AG10803 (cell line): ENCODE measurements at places on chromosomes 7 and 10.
A peak's percentile ranks its signal among the peaks of the same experiment; 100 is the strongest.

DNA sequence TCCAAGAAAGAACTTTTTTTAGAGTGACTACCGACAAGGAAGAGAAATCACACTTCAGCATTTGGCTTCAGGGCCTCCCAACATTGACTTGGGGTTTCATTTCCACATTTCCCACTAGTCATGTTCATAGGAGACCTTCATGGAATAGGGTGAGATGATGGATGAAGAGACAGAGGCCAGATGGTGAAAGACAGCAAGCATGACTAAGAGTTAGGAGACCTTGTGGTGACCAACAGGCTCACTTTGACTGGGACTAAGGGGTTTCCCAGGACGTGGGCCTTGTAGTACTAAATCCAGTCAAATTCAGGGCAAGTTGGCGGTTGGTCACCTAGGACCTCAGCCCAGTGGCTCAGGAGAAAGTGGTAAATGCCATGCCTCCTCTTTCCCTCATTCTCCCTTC is 3.0 kb upstream of the GIMAP5 start:
- no peak for DNase-seq

- DNase-seq: no peak
Observed at GRCh38 chr10:121032460-121032859, 181.3 kb downstream of the WDR11 start.

DNA sequence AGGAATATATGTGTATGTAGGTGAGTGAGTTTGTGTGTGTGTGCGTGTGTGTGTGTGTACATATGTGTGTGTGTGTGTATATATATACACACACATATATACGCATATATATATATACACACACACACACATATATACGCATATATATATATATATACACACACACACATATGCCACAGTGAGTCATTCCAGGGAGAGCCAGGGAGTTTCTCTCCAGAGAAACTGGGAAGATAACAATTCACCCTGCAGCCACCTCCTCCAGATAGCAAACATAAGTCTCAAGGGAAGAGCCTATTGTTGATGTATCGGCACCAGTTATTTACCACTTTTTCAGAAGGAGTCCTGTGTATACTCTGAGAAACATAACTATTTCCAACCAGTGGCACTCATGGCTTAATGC is 102.3 kb upstream of the STK17A start:
- no peak for DNase-seq

DNA sequence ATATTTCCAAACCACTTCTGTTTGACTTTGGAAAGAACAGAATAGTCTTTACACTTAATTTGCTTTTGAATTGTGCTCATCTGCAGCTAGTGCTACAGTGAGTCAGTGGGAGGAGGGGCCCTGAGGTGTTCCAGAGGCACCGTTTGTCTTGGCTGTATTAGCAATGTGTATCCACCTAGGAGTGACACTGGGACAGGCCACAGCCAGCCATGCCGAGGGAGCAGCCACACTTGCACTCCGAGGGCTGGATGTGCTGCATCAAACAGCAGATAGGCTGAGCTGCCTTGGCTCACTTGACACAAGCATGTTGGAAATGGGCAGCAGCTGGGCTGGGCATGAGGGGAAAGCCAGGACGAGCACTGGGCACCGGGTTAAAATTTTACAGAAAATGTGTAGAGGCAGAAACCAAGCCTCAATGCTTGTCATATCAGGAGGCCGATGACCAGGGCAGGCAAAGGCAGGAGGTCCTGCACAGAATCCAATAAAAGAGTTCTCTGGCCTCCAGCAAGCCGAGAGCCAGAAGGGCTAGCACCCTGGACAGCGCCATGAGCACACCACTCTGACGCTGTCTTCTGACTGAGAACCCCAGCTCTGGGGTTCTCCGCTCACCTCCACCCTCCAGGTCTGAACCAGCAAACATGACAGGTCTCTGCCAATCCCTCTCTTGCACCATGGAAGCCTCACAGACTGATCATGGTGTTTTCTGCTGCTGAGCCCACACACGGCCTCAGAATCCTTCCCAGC is 163.3 kb downstream of the GRID1 start:
- DNase-seq: peak; percentile 4

DNA sequence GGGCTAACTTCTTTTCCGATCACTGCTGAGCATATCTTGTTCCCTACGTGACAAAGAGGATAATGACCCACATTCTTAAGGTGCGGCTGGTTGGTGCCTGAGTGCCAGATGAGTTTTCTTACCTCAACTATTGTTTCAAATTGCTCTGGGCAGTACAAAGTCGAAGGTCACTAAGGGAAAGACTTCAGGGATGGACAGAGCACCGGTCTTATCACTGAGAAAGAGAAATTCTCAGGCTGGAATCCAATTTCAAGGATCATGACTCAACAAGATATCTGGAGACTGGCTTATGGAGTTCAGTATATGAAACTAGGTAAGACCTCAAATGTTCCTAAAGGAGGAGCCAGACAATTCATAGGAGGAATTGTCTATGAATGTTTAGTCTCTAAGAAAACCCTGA is 780.3 kb downstream of the SUGCT start:
- DNase-seq: no peak

- DNase-seq: no peak
Observed at GRCh38 chr10:77812741-77813140, 113.8 kb downstream of the DLG5 start.

DNA sequence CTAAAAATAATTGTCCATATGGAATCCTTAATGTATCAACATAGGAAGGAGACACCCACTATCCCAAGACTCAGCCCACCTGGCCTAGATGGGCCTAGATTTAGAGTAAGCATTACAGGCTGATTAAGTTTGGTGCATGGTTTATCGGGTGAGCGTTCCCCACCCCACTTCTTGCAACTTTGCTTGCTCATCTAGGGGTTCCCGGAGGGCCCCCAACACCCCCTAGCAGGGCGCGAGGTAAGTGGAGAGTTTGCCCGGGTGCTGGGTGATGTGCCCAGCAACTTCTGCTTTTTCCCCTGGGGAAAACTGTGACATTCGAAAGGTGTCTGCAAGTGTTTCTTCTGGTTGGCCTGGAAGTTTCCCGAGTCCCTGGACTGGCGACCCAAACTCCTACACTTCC is 31.7 kb downstream of the SKIDA1 start:
- no peak for DNase-seq

GRCh38 chr7:298743-299142 is 8.8 kb downstream of the FOXL3 start:
- DNase-seq: no peak

DNA sequence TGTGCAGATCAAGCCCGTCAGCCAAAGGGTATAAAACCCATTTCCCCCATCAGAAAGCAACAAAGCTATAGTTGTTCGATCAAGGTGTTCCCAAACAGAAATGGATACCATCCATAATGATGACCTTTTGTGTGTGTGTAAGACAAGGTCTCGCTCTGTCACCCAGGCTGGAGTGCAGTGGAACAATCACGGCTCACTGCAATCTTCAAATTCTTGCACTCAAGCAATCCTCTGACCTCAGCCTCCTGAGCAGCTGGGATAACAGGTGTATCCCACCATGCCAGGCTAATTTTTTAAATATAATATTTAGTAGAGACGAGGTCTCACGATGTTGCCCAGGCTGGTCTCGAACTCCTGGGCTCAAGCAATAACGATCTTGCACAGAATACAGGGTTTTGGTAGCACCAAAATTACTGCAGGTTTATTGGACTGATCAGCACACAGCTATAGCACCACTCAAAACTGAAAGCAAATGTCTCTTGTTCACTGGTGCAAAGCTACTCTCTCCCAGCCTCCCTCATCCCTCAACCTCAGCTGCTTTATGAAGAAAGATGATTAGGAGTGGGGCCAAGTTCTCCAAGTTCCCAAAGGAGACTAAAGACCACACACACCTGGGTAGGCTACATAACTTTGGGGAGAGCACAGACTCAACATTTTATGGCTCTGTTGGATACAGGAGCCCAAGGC is 80.5 kb downstream of the ABI1 start:
- no peak for DNase-seq

- no peak for DNase-seq
Observed at GRCh38 chr7:101893341-101894082, 76.1 kb downstream of the CUX1 start.

GRCh38 chr10:12972146-12972545 is 29.4 kb downstream of the CCDC3 start:
- no peak for DNase-seq

DNA sequence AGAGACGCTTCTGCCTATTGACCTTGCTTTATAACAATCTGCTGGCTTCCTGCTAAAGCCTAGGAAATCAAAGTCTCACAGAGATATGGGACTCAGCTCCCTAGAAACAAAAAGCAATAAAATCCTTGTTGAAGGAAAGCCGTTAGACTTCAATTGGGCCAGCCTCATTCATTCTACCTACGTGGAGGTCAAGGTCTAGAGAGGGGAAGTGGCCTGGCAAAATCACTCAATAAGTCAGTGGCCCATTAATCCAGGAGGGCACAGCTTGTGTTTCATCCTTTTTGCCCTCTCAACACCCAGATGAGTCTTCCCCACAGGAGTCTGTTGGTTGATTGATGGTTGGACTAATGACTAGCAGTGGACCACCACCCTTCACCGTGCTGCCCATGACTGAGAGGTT is 40.5 kb upstream of the ACSL5 start:
- DNase-seq: no peak

GRCh38 chr7:157494506-157495176 is 157.8 kb downstream of the DNAJB6 start:
- DNase-seq: no peak

DNA sequence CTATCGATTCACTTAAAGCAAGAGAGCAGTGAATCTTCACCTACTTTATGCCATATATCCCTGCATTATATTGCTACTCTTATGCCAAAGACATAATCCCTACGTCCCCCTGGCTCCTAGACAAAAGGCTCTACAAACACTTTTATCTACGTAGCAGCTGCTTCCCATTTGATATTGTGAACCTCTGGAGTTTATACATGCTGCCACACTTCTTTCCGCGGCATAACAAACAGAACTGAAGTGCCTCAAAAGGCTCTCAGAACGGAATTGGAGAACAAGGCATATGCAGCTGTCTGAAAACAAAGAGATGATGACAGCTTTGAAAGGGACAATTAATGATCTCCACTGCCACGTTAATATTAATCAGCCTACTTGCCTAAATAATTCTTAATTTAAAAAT is 985.6 kb upstream of the LRRN3 start:
- DNase-seq: no peak
